Hindlimb muscle (tissue), 1 donor: ENCODE measurements at places on chromosomes 5 and 9. TPM values are rescaled to one million over a fixed set of nuclear protein-coding genes. Genes with fewer than 3 reads are reported as not detected.

The LMX1B gene
- polyA plus RNA-seq: 0.28 TPM

The GABRP gene
- polyA plus RNA-seq: 0.67 TPM

The WDR38 gene
- 0.15 TPM for polyA plus RNA-seq

The HMCN2 gene
- 7.5 TPM for polyA plus RNA-seq

The NDUFS6 gene
- 69.9 TPM for polyA plus RNA-seq

The AJM1 gene
- polyA plus RNA-seq: 2.8 TPM
